ENCODE measurements at places on chromosomes 7 and 10.

DNA sequence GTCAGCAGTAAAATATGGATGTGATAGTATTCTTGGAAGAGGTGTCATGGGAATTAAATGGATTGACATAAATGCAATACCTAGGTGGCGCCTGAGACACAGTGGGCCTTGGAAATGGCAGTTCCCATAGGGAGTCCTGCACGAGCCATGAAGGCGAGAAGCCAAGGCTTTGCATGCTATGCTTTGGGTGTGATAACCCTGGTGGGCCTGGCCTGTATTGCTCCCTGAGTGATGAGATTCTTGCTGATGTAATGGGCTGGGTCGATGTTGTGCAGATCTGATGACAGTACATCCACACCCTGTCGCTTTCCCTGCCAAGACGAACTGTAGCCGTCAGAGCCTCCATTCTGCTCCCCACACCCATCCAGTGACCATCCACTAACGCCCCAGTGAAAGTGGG, 46.4 kb downstream of the CREB5 start:
- DNase-seq, result no peak

DNA sequence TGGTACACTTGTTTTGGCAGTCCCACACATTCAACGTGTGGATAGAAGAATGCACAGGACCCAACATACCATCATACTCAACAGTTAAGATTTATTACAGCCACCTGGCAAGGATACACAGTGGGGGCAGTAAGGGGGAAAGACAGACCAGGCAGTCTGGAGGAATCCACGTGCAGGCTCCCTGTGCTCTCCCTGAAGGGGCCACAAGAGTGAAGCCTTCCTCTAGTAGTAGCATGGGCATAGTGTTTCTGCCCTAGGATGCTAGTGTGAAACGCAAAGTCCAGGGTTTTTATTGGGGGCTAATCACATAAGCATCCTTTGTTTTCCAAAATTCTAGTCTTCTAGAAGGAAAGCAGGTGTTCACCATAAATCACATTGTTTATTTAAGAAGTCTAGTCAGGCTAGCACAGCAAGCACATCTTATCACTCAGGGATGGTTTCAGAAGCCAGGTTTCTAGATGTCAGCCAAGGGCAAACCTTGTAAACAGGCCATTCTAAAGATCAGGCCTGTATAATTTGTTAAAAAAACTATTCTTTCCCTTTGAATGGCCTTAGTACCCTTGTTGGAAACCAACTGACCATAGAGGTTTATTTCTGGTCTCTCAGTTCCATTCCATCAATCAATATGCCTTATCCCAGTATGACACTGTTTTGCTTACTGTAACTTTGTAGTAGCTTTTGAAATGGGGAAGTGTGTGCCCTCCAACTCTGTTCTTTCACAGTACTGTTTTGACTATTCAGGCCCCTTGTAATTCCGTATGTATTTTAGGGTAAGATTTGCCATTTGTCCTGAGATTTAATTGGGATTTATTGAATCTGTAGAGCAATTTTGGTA, 12.4 kb upstream of the TFAM start:
- DNase-seq, result no peak

DNA sequence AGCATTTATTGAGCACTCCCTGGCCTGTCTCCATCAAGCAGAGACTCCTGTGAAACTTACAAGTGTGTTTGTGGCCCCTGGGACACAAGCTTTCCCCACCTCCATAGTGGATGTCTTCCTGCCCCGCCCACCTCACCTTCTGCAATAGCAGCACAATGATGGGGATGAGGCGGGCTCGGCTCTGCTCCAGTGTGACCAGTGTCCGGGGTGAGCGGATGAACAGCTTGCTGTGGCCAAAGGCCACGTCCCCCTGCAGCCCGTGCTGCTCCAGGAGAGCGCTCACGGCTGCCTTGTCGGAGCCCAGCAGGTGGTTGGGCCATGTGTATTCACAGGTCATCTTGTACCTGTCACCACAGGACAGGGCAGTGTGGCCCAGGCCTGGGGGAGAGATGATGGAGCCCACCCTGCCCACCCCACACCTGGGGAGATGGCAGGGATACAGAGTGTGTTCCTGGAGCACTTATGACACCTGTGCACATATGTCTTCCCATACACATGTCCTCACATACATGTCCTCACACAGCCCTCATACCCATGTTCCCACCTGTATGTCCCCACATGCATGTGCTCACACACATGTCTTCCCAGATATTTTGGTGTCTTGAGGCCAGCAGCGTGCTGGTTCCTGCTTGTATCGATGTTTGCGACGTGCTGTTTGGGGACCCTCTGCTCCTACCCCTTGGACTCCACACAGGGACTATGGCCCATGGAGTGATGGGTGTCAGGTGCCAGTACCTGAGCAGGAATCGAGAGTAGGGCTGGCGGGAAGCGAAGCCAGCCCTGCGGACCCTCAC, 12.7 kb downstream of the MYO1G start:
- DNase-seq, result no peak

- DNase-seq, result no peak
Measured at GRCh38 chr10:6416892-6417512, 163.1 kb downstream of the PRKCQ start.

- DNase-seq, result no peak
Measured at GRCh38 chr7:73606801-73607691, 17.3 kb downstream of the MLXIPL start.

DNA sequence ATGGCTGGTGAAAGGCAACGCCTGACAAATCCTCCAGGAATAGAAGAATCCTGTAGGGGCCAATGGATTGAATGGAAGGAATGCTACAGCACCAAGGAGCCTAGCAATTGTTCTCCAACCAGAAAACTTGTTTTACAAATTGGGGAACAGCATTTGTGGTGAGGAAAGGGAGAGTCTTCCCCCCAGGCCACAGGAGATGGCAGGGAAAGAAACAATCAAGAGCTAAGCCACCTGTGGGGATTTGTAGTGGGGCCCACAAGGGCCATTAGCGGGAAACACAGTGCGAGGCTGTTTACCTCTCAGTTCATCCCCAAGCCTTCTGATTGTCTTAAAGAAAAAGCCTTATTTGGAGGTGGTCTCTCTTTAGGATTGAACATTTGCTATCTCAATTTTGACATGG, 48.5 kb upstream of the KCNMA1 start:
- no peak for DNase-seq

- DNase-seq, result no peak
Measured at GRCh38 chr7:54704851-54705250, 54.2 kb downstream of the SEC61G start.

- DNase-seq, result no peak
Measured at GRCh38 chr10:127976701-127977356, 69.9 kb downstream of the PTPRE start.

GRCh38 chr10:46516660-46517416, 39.6 kb downstream of the GPRIN2 start:
- DNase-seq, result no peak

- no peak for DNase-seq
Measured at GRCh38 chr7:2903682-2904162, 59.6 kb upstream of the GNA12 start.

- DNase-seq, result no peak
Measured at GRCh38 chr10:6052247-6053221, 9.6 kb downstream of the IL2RA start.

GRCh38 chr7:32061346-32061745, 8.9 kb downstream of the PDE1C start:
- DNase-seq, result no peak

DNA sequence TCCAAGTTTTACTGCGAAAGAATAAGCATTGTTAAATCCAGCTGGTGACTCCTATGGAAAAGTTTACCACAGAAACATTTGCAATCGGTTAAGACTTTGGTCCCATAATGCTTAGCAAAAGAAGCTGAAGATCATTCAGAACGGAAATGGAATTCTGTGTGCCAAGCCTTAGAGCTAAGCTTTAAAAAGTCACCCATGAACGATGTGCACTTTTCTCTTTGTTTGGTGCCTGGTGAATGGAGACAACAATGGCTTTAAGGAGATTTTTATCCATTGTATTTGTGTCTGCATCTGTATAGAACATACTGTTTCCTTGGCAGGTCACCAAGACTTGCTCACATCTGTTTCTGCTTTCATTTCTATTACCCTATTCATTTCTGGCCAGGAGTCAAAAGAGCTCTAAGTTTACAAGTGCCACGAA, 26.3 kb upstream of the COL1A2 start:
- DNase-seq, result no peak

- no peak for DNase-seq
Measured at GRCh38 chr7:94529516-94529915, 19.9 kb downstream of the CASD1 start.

GRCh38 chr7:38306171-38306570, 32.7 kb upstream of the TARP start:
- DNase-seq, result no peak

GRCh38 chr10:107442035-107442505, 277.6 kb upstream of the SORCS1 start:
- DNase-seq, result no peak

DNA sequence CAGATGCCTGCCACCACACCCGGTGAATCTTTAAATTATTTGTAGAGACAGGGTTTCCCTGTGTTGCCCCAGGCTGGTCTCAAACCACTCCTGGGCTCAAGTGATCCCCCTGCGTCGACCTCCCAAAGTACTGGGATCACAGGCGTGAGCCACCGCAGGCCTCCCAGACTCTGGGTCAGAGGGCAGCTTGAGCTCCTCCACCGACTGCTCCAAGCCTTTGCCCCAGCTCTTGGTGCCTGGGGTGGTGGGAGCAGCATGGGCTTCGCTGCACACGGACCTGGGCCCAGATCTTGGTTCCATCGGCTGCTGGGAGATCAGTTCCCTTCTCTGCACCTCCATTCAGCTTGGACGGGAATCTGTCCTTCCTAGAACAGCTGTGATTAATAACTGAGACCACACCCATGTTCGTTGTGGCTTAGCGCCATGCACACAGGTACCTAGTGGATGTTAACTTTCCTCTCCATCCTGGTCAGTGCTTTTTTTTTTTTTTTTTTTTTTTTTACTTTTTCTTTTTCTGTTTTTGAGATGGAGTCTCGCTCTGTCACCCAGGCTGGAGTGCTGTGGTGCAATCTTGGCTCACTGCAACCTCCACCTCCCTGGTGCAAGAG, 125.3 kb downstream of the CUX1 start:
- no peak for DNase-seq

GRCh38 chr10:121919666-121920065, 8.2 kb downstream of the ATE1 start:
- no peak for DNase-seq

GRCh38 chr7:101124376-101125056, 2.4 kb upstream of the SERPINE1 start:
- DNase-seq, result no peak

DNA sequence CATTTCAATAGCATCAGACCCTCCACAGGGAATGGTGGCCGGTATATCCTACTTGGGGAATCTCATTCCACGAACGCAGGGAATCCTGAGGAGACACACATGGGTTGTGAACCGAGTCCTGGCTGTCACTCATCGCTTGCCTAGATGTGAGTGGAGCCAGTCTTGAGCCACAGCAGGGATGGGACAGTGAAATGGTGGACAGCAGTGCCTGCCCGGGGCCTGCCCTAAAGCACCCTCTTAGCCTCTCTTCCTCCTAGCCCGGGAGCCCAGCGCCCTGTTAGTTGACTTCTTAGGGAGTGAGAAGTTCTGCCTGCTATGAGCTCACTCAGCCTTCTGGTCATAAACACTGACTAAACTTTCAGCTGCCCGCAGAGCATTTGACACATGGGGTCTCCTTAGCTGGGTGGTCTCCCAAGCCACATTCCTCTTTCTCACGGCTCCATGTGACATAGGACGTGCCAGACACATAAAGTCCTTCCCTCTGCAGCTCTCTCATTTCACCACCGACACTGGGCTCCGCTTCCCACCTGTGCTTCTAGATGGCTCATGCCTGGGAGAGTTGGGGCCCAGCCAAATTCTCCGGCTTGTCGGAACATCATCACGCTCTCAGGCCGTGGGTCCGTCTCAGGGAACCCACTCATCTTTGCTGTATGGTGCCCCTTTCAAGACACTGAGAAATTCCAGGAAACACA, 60.9 kb downstream of the TCERG1L start:
- no peak for DNase-seq

DNA sequence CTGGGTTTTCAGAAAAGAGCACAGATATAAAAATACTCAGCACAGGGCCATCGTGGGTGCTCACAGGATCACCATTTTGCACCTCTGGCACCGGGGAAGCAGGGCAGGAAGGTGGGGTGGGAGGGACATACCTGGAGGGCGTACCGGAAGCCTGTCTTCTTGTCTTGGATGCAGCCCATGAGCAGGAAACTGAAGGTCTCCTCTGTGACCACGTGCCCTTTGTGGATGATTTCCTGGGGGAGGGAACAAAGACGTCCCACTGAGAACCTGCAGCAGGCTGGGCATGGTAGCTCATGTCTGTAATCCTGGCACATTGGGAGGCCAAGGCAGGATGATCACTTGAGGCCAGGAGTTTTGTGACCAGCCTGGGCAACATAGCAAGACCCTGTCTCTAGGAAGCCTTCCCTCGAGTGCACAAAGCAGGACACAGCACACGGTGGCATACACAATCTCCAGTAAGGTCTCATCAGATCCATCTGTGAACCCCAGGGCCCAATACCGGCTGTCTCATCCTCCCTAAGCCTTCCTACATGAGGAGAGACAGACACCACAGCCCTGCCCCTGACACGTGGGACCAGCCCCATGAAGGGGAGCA, 9.5 kb downstream of the PTCD1 start:
- no peak for DNase-seq

DNA sequence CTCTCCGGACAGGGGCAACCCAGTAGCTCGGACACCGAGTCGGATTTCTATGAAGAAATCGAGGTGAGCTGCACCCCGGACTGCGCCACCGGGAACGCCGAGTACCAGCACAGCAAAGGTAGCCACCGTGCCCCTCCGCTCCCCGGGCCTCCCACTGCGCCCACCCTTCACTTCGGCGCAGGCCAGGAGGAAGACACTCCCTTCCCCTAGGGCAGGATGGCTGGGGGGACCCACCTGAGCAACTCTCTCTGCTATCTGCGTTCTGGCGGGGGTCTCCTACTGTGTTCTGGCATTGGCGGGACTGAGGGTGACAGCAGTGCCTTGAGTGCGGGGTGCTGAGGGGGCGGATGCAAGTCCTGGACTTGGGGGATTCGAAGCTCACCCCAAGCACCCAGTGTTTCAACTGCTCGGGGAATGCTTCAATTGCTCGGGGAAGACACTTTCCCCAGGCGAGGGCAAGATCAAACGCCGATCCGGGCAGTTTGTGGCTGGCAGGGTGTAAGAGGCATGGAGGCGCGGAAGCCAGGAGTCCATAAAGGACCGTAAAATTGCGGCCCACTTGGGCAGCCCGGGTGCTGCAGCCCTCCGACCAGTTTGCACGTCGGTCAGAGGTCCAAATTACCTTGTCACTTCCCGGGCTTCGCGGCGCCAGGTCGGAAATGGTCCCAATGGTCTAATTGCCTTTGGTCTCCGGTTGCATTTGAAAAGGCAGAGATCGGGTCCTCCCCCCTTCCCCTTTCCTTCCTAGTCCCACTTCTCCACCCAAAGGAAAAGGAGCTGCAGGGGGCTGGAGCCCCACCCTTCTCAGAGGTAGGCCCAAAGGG, 950 bp downstream of the EVX1 start:
- no peak for DNase-seq

- no peak for DNase-seq
Measured at GRCh38 chr10:26438534-26439341, 597 bp downstream of the APBB1IP start.

- DNase-seq, result no peak
Measured at GRCh38 chr10:43653746-43654145, 5.1 kb upstream of the ZNF32 start.

GRCh38 chr7:128406314-128407232, 3.2 kb downstream of the IMPDH1 start:
- no peak for DNase-seq

Measured in C1 segment of cervical spinal cord (tissue), 14 donors.